ENCODE measurements at places on chromosomes 6 and 20. TPM values are rescaled to one million over a fixed set of nuclear protein-coding genes. Genes with fewer than 3 reads are reported as not detected.

FAXC gene
- total RNA-seq: 0.49 TPM

FAM209B gene
- 0.47 TPM for total RNA-seq

GPX5 gene
- total RNA-seq: not detected

YIPF3 gene
- total RNA-seq: 69.9 TPM

IP6K3 gene
- 42.0 TPM for total RNA-seq

RAD21L1 gene
- not detected for total RNA-seq

SYTL3 gene
- 11.2 TPM for total RNA-seq

LAMA2 gene
- total RNA-seq: 185 TPM

OPRM1 gene
- total RNA-seq: not detected

MCCD1 gene
- total RNA-seq: not detected

TAPBP gene
- 92.3 TPM for total RNA-seq

UNC5CL gene
- 0.27 TPM for total RNA-seq

GRCh38 chr6:5443491-5443890 lies 182.2 kb downstream of the FARS2 start:
- no peak overlapping the region for H3K4me3 ChIP-seq
- no peak for DNase-seq
- no peaks in the 10 kb centered on the region for H3K27me3 ChIP-seq
- peaks cover 15% of the 10 kb centered on the region for H3K4me1 ChIP-seq
- H3K27ac ChIP-seq: no peak overlapping the region
- H3K36me3 ChIP-seq: no peaks in the 10 kb centered on the region

DNA sequence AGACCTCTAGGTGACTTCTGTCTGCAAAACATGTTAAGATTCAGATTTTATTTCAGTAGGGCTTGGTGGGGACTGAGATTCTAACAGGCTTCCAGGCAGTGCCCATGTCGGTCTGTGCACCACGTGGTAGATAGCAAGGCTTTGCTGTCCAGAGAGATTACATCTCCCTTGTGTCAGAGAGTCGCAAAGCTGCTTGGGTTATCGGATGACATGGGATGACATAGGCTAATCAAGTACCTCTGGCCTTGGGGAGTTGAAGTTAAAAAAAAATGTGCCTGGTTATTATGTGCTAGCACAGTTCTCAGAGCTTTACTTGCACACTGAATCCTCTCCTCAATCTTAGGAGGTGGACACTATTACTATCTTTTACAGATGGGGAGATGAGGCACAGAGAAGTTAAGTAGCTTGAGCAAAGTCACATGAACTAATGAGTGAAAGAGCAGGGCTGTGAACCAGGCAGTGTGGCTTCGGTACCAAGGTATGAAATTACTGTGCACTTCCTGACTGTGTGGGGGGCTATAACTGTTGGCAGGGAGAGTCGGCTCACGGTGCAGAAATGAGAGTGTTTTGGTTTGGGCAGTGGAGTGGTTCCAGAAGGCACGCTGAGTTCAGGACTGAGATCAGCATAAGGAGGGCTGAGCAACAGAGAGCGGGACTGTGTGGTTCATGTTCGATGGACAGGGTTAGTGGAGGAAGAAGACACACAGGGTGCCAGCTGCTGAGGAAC lies 41.1 kb downstream of the FARS2 start:
- no peaks in the 10 kb centered on the region for H3K36me3 ChIP-seq
- DNase-seq: no peak
- H3K4me1 ChIP-seq: peaks cover 14% of the 10 kb centered on the region
- no peak overlapping the region for H3K4me3 ChIP-seq

- no peak for DNase-seq
- no peak overlapping the region for H3K27ac ChIP-seq
- no peak overlapping the region for H3K4me3 ChIP-seq
- no peaks in the 10 kb centered on the region for H3K27me3 ChIP-seq
- H3K4me1 ChIP-seq: no peaks in the 10 kb centered on the region
Measured at GRCh38 chr20:53425941-53426340, 167.7 kb downstream of the ZNF217 start.

GRCh38 chr6:155580904-155581303 lies 125.3 kb upstream of the NOX3 start:
- no peak overlapping the region for H3K4me3 ChIP-seq
- no peaks in the 10 kb centered on the region for H3K36me3 ChIP-seq
- H3K27me3 ChIP-seq: no peaks in the 10 kb centered on the region
- H3K27ac ChIP-seq: no peak overlapping the region
- H3K4me1 ChIP-seq: no peaks in the 10 kb centered on the region

- peaks cover 20% of the 10 kb centered on the region for H3K36me3 ChIP-seq
- no peaks in the 10 kb centered on the region for H3K27me3 ChIP-seq
- H3K4me3 ChIP-seq: no peak overlapping the region
- H3K4me1 ChIP-seq: peaks cover 68% of the 10 kb centered on the region
- DNase-seq: no peak
- H3K27ac ChIP-seq: peak overlapping the region; percentile 41
Measured at GRCh38 chr6:36963451-36964290, 9.1 kb downstream of the PI16 start.

DNA sequence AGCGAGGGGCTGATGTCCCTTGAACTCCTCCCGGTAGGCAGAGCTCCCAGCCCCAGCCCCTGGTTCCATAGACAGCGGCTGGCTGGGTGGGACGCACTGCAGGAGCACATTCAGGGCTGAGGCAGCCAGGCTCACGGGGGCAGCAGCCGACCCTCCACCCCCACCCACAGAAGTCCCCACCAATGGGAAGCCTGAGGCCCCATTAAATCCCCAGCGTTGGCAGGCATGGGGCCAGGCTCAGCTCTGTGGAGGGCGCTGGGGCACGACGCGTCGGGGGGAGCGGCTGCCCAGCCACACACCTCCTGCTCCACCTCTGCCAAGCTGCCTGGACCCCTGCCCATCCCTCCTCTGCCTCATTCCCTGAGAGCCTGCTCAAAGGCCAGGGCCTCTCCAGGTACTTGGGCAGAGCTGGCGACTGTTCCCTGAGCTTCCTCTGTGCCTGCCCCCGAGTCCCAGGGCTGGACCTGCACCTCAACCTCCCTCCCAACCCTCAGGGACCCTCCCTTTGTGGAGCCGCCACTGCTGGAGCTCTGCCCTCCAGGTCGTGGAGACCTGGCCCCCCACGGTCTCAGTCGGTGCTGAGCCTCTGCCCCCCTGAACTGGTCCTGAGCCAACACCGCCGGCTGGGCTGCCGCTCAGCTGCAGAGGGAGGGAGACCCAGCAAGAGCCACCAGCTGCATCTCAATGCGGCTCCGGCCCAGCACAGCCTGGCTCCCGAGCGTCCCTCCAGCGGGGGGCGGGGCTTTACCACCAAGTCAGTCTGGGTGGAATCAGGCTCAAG lies 9.1 kb downstream of the CHRNA4 start:
- DNase-seq: peak; percentile 73
- H3K4me1 ChIP-seq: peaks cover 17% of the 10 kb centered on the region
- H3K4me3 ChIP-seq: peak overlapping the region; percentile 9

- no peak overlapping the region for H3K4me3 ChIP-seq
- no peak for DNase-seq
- no peak overlapping the region for H3K27ac ChIP-seq
- peaks cover 32% of the 10 kb centered on the region for H3K36me3 ChIP-seq
- H3K27me3 ChIP-seq: no peaks in the 10 kb centered on the region
Measured at GRCh38 chr6:47598367-47598766, 100.0 kb upstream of the ADGRF4 start.

- H3K27ac ChIP-seq: peak overlapping the region; percentile 34
- no peaks in the 10 kb centered on the region for H3K27me3 ChIP-seq
- H3K4me1 ChIP-seq: peaks cover 84% of the 10 kb centered on the region
- no peak for DNase-seq
- H3K36me3 ChIP-seq: no peaks in the 10 kb centered on the region
Measured at GRCh38 chr6:56766139-56766805, 123.6 kb upstream of the DST start.

DNA sequence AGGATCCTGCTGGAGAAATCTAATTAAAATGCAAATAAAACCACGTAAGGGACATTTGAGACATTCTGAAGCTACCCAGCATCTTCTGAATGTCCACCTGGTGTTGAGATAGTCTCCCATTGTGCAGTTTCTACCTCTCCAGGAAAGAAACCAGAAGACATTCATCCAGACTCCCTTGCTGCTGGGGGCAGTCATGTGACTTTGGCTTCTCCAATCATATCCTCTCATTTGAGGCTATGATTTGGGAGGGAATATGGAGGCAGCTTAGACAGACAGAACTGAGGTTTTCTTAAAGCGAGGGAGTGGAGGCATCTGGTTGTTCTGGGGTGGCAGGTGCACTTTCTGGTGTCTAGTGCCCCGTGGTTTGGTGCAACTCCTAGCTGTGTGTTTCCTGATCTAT lies 315.2 kb upstream of the SULF2 start:
- H3K27me3 ChIP-seq: peaks cover 24% of the 10 kb centered on the region
- H3K4me1 ChIP-seq: no peaks in the 10 kb centered on the region
- no peak for DNase-seq
- no peak overlapping the region for H3K4me3 ChIP-seq
- no peak overlapping the region for H3K27ac ChIP-seq

- no peaks in the 10 kb centered on the region for H3K27me3 ChIP-seq
- no peak overlapping the region for H3K4me3 ChIP-seq
- no peak for DNase-seq
- H3K4me1 ChIP-seq: no peaks in the 10 kb centered on the region
- no peaks in the 10 kb centered on the region for H3K36me3 ChIP-seq
Measured at GRCh38 chr6:54390362-54390761, 82.1 kb downstream of the TINAG start.

DNA sequence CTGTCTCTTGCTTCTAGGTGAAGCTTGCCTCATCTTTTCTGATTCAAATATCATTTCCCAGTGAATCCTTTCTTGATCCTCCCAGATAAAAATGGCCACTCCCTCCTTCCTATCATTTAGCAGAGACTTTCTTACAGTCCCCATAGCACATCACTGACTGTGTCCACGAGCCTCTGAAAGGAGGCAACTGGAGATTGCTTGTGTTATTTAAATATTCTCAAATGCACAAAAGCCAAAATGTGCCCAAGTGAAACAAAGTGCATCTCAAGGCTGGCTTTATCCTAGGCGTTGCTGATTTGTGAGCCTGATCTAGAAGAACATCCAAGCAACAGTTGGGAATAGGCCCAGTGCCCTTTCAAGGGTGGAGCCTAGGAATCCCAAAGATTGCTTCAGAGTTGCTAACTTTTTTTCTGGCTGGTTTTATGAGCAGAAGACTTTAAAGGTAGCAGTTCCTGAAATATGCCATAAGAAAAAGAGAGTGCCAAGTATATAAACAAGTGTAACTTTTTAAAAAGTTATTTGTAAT lies 393.6 kb downstream of the CD83 start:
- H3K4me3 ChIP-seq: no peak overlapping the region
- no peaks in the 10 kb centered on the region for H3K36me3 ChIP-seq
- H3K27me3 ChIP-seq: no peaks in the 10 kb centered on the region
- no peaks in the 10 kb centered on the region for H3K4me1 ChIP-seq

DNA sequence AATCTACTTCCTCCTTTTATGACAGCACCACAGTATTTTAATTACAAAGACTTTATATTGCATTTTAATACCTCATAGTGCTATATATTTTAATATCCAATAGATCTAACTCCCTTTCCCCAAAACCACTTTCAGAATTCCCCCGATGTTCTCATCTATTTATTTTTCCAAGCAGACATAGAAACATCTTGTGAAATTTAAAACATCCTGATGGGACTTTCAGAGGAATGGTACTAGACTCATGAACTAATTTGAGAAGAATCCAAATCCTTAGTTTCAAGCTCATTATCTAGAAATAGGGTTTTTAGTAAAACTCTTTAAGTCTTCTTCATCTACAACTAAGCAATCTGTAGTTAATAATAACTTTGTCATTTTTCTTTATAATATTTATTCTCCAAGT lies 97.0 kb downstream of the TRERF1 start:
- H3K27ac ChIP-seq: no peak overlapping the region
- H3K4me1 ChIP-seq: no peaks in the 10 kb centered on the region
- no peaks in the 10 kb centered on the region for H3K36me3 ChIP-seq
- no peaks in the 10 kb centered on the region for H3K27me3 ChIP-seq

GRCh38 chr6:106518748-106519147 lies 110.5 kb downstream of the RTN4IP1 start:
- H3K4me3 ChIP-seq: no peak overlapping the region
- DNase-seq: no peak
- H3K36me3 ChIP-seq: no peaks in the 10 kb centered on the region
- H3K4me1 ChIP-seq: peaks cover 7% of the 10 kb centered on the region

GRCh38 chr20:42441864-42442331 lies 747.8 kb downstream of the PTPRT start:
- no peak overlapping the region for H3K4me3 ChIP-seq
- H3K4me1 ChIP-seq: peaks cover 9% of the 10 kb centered on the region
- no peak for DNase-seq

- peak overlapping the region; percentile 81 for H3K27ac ChIP-seq
- H3K36me3 ChIP-seq: peaks cover 6% of the 10 kb centered on the region
- no peaks in the 10 kb centered on the region for H3K27me3 ChIP-seq
- no peak for DNase-seq
Measured at GRCh38 chr6:135854799-135855198, 3.3 kb downstream of the PDE7B start.

GRCh38 chr6:9408402-9409117 lies 973.2 kb upstream of the SLC35B3 start:
- no peaks in the 10 kb centered on the region for H3K36me3 ChIP-seq
- no peaks in the 10 kb centered on the region for H3K27me3 ChIP-seq
- H3K4me3 ChIP-seq: no peak overlapping the region
- H3K27ac ChIP-seq: no peak overlapping the region

GRCh38 chr20:44211177-44212039 lies 837 bp upstream of the OSER1 start:
- H3K36me3 ChIP-seq: peaks cover 3% of the 10 kb centered on the region
- H3K4me1 ChIP-seq: peaks cover 64% of the 10 kb centered on the region
- H3K27ac ChIP-seq: peak overlapping the region; percentile 96
- H3K27me3 ChIP-seq: no peaks in the 10 kb centered on the region
- no peak for DNase-seq

- DNase-seq: no peak
- H3K4me1 ChIP-seq: peaks cover 29% of the 10 kb centered on the region
- H3K27ac ChIP-seq: peak overlapping the region; percentile 64
- no peaks in the 10 kb centered on the region for H3K27me3 ChIP-seq
- peaks cover 50% of the 10 kb centered on the region for H3K36me3 ChIP-seq
Measured at GRCh38 chr20:49852522-49853080, 40.0 kb downstream of the SLC9A8 start.

- H3K4me3 ChIP-seq: no peak overlapping the region
- peaks cover 86% of the 10 kb centered on the region for H3K27me3 ChIP-seq
- no peaks in the 10 kb centered on the region for H3K4me1 ChIP-seq
- H3K36me3 ChIP-seq: no peaks in the 10 kb centered on the region
- no peak overlapping the region for H3K27ac ChIP-seq
- DNase-seq: no peak
Measured at GRCh38 chr6:1296079-1296478, 15.8 kb upstream of the FOXQ1 start.

- H3K27ac ChIP-seq: no peak overlapping the region
Measured at GRCh38 chr6:88871498-88871897, 91.9 kb downstream of the RNGTT start.

DNA sequence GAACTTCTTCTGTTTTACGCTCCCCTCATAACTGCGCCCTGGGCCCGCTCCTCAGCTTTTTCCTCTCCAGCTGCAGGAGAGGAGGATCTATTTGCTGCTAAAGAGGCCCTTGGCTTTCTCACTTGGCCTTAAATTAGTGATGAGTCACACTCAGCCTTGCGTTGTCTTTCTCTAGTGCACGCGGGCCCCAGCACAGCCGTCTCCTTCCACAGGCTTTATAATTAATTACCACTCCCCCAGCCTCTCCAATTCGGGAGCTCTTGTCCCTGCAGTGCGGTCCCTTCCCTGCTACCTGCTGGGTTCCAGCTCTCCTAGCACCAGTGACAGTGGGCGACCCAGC lies 25.2 kb downstream of the PACSIN1 start:
- H3K27ac ChIP-seq: no peak overlapping the region
- no peaks in the 10 kb centered on the region for H3K36me3 ChIP-seq
- no peaks in the 10 kb centered on the region for H3K27me3 ChIP-seq
